RKO (cell line): ENCODE measurements at places on chromosomes 3 and 15.

DNA sequence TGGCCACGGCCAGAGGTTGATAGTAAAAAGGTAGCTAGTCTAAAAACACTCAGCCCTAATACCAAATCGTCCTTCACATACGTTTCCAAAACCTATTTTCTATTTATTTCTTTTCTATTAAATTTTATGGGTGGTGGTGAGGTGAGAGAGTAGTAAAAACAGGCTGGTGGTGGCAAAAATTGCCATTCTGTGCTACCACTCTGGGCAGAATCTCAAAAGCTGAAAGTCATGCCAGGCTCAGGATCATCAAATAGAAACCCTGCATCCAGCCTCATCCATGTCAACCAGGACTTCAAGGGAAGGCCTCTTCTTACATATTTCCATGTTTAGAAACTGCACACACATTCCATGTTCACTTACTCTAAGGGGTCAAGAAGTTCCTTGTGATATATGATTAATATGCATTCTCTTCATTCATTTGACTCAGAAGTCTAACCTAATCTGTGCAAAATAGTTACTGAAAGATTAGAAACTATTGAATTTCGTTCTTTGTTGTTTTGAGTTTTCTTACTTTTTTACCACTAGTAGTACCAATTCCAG, 153.1 kb downstream of the TNIK start:
- DNase-seq: no peak

DNA sequence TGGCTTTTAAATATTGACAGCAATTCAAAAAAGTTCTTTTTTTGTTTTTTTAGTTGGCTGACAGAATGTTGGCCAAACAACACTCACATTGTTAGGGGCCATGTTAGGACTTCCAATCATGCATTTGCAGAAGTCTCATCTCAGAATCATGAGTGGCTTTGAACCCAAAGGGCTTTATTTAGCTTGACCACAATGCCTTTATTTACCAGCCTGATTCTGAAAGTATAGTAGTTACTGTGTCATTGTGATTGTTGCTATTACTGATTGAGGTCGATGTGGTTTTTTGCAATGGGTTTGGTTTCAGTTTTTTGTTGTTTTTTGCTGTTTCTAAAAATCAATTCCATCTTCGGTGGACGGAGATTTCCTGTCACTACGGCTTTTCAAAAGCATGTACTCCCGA, 7.2 kb downstream of the GLDN start:
- DNase-seq: no peak

- no peak for DNase-seq
These were observed 45.0 kb upstream of the SLC12A8 start for GRCh38 chr3:125257536-125257935.

DNA sequence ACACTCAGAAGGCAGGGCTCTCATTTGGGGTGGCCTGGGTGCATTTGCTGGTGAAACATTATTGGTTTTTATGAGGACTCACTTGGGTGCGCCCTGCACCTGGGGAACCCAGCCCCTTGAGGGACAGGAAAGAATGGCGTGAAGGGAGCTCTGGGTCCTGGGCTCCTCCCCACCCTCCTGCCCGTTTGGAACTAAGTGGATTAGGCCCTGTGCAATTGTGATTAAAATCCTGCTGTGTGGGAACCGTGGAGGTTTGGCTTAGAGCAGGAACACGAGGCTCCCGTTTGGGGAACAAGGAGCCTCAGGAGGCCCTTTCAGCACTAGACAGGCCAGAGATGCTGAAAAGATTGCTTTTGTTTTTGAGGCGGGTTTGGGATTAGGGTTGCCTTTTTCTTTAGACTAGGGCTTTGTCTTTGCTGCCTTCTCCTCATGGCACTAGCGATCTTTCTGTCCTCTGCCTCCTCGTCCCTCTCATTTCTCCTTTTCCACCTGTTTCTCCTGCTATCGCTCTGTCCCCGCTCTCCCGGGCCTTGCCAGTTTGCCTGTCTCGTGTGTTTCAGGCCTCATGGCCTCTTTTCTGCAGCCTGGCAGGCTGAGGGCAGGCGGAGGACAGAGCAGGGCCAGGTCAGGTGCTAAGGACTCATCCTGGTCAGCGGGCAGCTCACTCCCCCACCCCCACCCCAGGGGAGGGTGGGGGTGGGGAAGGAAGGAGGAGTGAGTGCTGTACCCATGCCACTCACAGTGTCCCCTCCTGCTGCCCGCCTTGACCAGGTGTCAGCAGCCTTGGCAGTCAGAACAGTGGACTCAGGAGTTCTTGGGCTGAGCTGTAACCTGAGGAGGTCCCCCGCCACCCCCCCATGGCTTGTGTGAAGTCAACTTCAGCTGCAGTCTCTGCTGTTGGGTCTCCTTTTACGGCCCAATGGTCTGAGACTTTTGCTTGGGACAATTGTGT, 8.6 kb downstream of the MAPKAPK3 start:
- DNase-seq: no peak

DNA sequence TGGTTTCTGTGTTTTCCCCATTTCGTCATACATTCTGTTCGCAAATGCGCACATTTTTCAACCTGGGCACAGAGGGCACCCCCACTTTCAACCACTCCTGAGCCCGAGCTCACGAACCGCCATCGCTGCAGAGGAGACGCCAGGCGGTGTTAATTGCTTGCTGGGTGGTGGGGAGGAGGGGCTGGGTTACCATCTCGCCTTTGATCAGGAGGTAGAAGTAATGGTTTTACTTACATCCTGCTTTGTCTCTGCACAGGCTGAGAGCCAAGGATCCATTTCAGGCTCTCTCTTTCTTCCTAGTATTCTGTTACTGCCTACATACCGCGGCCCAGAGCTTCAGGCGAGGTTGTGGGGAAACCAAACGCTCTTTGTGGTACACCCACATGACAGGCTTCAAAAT, 177.3 kb upstream of the WNT5A start:
- no peak for DNase-seq

GRCh38 chr15:39629371-39629770, 48.5 kb downstream of the THBS1 start:
- DNase-seq: peak; percentile 8

GRCh38 chr3:15795651-15796308, 2.0 kb downstream of the ANKRD28 start:
- peak; percentile 35 for DNase-seq

DNA sequence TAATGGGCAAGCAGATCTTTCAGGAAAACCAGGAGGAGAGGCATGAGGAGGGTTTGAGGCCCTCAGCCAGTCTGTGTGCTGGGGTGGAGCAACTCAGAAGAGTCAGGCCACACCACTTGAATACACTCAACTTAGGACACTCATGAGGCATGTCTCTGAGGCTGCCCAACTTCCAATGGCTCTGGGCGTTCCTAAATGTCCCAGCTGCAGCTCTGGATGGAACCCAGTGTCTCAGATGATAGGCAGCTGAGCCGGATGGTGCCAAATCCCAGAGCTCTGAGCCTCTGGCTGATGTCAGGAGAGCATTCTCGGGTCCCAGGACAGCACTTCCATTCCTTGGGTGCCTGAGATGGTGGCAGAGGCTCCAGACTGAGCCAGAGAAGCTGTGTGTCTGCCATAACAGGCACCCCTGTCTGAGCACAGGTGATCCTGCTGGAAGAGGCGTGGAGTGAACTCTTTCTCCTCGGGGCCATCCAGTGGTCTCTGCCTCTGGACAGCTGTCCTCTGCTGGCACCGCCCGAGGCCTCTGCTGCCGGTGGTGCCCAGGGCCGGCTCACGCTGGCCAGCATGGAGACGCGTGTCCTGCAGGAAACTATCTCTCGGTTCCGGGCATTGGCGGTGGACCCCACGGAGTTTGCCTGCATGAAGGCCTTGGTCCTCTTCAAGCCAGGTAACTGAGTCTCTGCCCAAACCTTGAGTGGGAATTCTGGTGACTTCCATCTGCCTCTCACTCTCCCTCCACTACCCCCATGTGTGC, 2.8 kb downstream of the NR2E3 start:
- DNase-seq: no peak

DNA sequence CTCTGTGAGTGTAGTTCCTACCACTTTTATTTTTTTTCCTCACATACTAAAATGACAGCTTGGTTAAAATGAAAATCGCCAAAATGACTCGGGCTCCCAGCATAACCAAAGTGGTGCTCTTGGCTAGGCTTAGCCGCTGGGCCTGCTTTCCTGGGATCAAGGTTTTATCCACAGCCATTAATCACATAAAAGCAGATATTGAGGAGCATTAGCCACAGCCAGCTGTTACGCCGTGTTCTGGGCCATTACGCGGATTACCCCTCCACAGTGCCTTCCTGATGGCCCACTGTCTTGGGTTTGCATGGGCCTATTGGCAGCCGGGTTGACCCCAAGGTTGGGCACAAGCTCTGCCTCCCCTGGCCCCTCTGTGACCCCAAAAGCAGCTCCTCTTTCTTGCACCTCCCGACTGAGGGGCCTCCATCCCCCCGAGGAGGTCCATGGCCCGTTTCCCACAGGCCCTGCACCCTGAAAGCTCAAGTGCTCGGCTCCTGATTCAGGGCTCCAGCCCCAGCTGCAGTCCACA, 30.4 kb upstream of the TRPM1 start:
- DNase-seq: no peak

GRCh38 chr3:49279376-49279775, 2.3 kb upstream of the C3orf62 start:
- no peak for DNase-seq

DNA sequence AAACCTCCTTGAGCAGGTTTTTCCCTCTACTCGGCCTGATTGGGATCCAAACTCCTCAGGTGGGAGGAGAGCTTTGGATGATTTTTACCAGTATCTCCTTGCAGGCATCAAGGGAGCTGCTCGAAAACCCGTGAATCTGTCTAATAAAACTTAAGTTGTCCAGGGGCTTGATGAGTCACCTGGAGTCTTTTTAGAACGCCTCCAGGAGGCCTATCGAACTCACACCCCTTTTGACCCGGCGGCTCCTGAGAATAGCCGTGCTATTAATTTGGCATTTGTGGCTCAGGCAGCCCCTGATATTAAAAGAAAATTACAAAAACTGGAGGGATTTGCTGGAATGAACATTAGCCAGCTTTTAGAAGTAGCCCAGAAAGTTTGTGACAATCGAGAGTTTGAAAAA, 41.6 kb downstream of the ZBTB11 start:
- DNase-seq: no peak

GRCh38 chr3:141212555-141212954, 19.1 kb upstream of the PXYLP1 start:
- DNase-seq: no peak

DNA sequence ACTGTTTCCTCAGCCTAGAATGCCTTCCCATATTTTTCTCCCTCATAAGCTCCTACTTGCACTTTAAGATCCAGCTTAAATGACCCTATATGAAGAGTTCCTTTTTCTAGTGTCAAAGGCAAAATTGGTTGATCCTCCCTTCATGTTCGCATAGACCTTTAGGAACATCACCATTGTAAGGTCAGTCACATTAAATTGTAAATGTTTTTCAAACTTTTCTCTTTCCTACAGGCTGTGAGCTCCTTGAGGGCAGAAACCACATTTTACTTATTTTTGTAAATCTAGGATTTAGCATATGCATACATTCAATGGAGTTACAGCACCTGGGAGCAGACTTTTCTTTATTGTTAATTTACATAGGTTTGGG, 813 bp downstream of the SMCO1 start:
- no peak for DNase-seq
